ENCODE measurements at places on chromosomes 2 and 18.

GRCh38 chr2:9781252-9781651, 62.0 kb upstream of the TAF1B start:
- no peak for DNase-seq

GRCh38 chr18:53402670-53403069, 821.8 kb downstream of the MBD2 start:
- no peak for DNase-seq

DNA sequence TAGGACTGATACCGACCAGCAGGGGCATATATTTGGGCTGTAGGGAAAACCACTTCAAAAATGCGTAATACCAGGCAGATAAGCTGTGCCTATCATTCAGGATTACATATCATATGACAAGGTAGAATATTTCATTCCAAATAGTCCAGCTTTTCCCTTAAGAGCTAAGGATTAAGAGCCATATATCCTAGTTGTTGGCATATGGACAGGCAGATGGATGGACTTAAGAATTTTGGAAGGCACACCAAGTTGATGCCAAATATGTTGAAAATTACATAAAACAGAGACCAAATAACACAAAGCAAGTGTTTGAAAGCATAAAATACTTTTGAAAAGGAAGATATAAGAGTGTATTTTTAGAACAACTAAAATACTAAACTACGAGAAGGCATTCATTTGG, 52.1 kb downstream of the LRRTM4 start:
- no peak for DNase-seq

DNA sequence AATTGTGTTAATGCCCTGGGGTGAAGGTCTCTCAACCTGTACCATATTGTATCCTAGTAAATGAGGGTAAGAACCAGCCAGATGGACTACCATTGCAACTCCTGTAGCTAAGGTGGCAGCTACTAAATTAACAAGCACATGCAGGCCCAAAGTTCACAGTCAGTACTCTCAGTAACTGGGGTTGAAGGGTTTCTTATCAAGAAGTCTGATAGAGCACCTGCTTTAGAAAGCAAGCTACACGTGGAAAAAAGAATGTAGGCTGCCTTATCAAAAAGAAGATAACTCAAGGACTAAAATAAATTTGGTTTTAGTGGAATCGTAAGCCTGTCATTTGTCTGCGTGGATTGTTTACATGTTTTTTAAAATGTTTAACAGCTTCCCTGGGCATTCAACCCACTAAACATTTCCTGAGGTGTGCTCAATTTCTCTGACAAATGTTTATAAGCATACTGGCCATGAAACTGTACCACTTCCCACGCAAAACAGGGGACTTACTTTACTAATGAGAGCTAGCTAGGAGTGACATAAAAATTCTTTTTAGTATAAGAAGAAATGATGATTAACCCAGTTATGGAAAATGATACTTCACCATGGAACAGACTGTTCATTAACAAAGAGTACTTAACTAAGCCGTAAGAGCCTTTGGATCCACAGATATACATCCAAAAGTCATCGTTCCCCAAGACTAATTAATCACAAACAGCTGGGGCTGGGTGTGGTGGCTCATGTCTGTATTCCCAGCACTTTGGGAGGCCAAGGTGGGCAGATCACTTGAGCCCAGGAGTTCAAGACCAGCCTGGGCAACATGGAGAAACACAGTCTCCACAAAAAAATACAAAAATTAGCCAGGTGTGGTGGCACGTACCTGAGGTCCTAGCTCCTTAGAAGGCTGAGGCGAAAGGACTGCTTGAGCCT, 36.5 kb downstream of the LPIN2 start:
- no peak for DNase-seq

GRCh38 chr18:62788876-62789275, 73.5 kb downstream of the PHLPP1 start:
- DNase-seq, result no peak

DNA sequence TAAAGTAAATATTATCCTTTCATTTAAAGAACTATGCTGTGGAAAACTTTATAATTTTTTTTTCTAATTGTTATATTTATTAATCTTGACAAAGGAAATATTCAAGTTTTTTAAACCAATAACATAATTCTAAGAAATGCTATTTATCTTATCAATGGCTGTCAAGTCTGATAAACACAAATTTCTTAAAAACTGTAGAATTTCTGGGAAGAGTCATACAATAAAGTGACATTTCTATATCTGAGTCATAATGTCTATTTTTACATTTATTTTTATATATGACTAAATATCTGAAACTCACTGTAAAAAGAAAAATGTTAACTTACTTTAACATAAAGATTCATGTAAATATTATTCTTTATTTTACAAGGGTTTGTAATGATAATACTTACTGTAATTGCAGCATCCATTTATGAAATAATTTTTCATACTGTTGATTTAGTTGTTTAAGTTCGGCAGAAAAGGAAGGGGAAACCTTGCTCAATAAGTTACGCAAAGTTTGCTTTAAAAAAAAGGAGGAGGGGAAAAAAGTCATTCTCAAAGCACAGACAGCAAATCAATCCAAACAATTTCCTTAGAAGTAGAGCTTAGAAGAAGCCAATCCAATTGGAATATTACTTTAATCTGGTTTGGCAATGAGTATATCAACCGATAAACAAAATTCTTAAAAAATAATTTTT, 32.4 kb downstream of the ORC2 start:
- no peak for DNase-seq

DNA sequence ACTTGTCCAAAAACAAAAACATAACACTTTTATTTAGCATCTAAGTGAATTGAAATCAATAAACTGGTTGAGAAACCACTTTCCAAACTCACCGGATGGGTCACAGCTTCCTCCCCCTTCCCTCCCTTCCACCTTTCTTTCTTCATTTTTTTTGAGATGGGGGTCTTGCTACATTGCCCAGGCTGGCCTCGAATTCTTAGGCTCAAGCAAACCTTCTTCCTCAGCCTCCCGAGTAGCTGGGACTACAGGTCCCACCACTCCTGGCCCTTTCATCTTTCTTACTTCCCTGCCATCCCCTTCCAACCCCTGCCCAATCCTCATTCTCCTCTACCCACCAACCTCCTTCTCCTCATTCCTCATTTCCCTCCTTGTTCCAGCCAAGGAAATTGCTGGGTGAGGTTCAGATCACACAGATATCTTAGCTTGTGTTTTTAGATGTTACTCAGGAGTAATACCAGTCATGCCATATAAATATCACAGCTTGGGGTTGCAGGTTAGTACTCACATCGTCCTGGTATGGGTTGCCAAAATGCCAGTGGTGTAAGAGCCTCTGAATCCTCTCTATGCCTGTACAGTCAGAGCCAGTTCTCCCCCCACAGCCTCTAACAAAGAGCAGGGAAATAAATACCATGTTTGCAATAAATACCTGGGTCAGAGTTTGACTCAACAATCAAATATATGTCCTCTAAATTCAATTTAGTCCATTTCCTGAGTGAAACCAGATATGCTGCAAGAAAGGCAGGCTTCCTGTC, 132.7 kb upstream of the NDUFV2 start:
- no peak for DNase-seq

GRCh38 chr2:197077336-197077735, 150.8 kb upstream of the PGAP1 start:
- no peak for DNase-seq

DNA sequence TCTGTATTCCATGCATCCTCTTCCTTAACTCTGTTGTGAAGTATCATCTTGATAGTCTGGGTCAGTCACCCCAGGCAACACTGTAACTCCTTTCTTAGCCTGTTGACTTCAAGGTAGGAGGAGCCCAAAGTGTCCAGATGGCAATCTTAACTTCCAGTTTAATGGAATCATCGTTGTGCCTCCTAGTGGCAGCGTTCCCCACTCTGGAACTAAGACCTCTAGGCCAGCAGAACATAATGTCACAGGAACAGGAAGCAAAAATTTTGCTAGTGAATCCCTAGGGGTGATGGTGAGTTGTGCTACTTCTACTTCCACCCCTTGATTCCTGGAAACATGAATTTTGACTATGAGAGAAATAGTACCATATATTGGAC, 11.7 kb downstream of the SGPP2 start:
- no peak for DNase-seq

- no peak for DNase-seq
Observed at GRCh38 chr2:67503066-67503795, 106.1 kb downstream of the ETAA1 start.

GRCh38 chr2:45675263-45675812, 23.9 kb downstream of the PRKCE start:
- DNase-seq, result no peak

- DNase-seq, result no peak
Observed at GRCh38 chr18:36889321-36889720, 60.4 kb downstream of the KIAA1328 start.

DNA sequence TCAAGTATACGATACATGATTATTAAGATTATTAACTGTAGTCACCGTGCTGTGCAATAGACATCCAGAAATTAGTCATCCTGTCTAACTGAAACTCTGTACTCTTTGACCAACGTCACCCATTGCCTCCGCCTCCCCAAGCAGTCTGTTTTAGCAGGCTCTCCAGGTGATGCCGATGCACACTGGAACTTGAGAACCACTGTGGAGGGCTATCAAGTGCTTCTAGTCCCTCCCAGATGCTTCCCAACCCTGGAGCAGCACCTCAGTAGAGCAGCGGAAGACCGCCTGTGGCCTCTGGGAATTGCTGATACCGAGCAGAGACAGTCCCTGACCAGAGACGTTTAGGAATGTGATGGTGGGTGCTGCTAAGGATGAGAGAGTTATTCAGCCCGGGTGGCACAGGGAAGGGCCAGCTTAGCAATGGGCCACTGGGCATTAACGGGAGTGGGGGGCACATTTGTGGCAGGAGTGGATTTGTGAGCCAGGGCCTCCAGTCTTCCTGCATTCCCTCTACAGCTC, 50.7 kb downstream of the LIPG start:
- no peak for DNase-seq

- DNase-seq, result no peak
Observed at GRCh38 chr2:239249776-239250175, 151.0 kb downstream of the HDAC4 start.

DNA sequence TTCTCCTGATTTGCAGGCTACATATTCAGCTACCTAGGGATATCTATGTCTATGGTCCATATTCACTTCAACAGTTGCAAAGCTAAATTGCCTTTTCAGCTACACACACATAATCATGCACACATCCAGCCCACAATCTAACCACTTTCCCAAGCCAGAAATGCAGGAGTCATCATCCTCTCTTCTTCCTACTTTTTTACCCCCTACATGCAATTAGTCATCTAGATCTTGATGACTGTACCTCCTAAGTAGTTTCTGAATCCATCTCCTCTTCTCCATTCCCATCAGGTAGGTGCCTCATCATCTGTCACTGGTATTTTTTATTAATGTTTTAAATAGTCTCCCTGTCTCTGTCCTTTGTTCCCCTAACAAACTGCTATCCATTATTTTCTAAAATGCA, 23.7 kb upstream of the SPRED2 start:
- DNase-seq, result no peak

DNA sequence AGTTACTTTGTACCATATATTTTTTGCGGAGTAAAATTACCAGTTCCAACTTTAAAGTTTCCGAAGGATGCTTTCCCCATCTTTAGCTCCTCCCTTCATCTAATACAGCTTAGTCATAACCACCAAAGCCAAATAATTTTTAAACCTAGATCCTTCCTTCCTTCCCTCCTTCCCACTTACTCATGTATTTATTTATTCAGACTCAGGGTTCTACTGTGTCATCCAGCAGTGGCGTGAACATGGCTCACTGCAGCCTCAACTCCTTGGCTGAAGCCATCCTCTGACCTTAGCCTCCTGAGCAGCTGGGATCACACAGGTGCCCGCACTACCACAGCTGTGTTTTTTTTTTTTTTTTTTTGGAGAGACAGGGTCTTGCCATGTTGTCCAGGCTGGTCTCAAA, 4.4 kb downstream of the LPIN2 start:
- DNase-seq, result no peak

DNA sequence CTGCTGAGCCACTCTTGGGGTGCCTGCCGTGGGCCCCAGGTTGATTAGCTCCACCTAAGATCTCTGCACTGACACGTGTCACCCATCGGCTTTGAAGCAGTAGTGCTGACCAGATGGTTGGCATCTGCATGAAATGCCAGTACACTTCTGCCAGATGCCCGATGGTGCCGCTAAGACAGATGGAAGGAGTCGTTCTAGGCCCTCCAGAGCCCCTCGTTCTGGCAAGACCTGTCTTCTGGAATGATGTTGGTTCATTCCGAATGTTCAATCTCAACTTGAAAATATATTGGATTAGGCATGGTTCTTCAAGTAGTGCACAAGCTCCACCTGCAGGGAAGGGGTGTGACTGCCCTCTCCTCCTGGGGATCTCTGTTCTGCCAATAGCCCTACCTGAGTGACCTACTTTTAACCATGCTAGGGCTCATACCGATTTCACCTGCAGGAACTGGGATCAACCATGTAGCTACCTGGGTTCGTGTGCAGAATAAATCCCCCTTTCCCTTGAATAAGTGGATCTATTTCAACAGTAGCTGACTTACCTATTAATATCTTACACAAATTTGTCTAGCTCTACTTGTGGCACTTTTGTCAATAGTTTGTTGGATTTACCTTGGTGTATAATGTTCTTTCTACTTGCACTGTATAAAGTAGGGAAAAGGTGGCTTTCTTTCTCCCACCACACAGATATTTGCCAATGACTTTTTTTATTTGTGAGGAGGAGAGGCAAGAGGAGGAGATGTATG, 342.6 kb downstream of the CTNNA2 start:
- no peak for DNase-seq

DNA sequence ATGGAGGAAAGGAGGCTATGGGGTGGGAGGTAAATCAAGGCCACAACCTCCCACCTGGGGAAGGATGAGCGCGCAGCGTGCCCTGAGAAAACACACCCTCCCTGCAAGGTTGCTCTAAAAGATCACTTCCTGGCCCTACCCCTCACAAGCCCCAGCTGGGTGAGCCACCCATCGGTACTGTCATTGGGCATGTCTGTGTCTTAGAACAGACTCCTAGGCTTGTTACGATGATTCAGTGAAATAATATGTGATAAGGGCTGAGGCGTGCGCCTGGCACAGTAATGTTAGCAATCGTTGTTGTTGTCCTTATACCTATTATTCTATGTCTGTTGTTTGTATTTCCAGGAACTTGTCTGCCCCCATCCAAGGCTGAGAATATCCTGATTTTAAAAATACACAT, 175.1 kb downstream of the ZFP36L2 start:
- DNase-seq, result no peak

DNA sequence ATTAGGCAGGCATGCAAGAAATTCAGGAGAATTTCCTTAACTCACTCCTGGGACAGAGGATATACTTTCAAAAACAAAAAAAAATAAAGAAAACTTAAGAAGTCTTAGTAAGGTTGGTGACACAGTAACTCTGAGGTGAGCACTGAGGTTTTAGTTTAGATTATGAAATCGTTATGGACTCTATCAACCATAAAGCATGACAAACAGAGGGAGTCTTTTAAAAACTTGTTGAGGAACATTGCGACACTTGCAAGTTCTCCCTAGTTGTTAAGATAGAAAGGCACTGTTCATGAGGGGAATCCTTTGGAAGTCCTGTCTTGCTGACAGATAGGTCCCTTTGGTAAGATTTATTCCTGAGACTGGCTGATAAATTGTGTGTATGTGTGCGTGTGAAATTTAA, 194.3 kb upstream of the ERBB4 start:
- DNase-seq, result no peak

DNA sequence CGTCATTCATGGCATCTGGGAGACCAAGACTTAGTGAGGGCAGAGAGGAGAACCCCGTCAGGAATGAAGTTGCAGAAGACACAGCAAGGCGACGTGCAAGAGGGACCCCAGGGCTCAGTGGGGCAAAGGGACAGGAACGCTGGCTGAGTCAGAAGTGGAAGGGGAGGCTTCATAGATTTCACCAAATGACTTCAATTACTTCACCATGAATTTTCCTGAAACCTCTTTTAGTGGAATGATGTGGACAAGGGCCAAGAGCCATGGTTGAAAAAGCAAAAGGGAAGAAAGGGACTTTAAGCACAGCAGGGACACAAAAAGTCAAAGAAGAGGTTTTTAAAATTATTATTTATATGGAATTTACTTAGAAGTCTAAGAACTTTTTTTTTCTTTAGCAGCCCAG, 141.6 kb upstream of the PID1 start:
- no peak for DNase-seq

All from T-helper 2 cell treated with Interferon-gamma antibody and Interleukin-4, amounts not matched to agents 5 μg/mL and 100 μg/mL, for 36 hours (primary cell).